Stimulated activated CD4-positive, alpha-beta T cell treated with anti-CD3 and anti-CD28 coated beads, Interleukin-4, amount 100 ng/mL, for 1 hour (primary cell): ENCODE measurements at places on chromosomes 5 and 9.

- no peak for DNase-seq
Measured at GRCh38 chr5:77629509-77630113, 8.9 kb downstream of the OTP start.

- DNase-seq = no peak
Measured at GRCh38 chr5:54221135-54221534, 89.2 kb downstream of the ARL15 start.

DNA sequence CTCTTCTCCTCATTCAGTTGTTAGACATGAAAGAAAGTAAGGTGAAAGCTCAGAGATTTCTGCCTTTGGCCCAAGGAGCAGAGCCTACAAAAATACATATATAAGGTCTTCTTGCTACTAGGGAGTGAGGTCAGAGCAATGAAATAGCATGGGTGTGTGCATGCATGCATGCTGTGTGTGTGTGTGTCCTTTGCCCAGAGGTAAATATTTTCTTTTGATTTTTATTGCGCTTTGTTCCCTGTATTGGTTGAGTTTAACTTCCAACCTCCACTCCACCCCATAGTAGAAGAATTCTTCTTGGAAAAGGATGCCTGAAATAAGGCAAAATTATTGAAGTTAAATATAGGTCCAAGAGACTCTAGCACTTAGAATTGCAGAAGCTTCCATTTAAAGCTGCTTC lies 248.0 kb upstream of the PTGER4 start:
- no peak for DNase-seq

- no peak for DNase-seq
Measured at GRCh38 chr5:138349852-138350562, 2.5 kb upstream of the KDM3B start.

DNA sequence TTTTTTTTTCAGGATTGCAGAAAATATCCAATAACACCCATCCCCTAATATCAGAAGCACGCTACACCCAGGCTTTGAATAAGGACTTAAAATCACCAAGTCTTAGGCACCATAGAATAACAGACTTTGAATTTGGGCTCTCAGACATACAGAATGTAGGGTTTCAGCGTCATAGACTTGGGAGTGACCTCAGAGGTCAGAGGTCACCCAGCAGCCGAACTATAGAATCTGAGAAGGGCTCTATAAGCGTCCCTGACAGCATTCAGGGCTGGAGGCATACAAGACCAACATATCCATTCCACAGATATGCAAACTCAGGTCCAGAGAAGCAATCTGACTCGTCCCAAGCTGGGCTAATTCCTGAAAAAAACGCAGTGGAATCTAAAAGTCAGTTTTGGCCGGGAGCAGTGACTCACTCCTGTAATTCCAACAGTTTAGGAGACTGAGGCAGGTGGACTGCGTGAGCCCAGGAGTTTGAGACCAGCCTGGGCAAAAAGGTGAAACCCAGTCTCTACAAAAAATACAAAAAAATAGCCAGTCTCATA lies 34.7 kb downstream of the SLC6A7 start:
- DNase-seq = no peak

DNA sequence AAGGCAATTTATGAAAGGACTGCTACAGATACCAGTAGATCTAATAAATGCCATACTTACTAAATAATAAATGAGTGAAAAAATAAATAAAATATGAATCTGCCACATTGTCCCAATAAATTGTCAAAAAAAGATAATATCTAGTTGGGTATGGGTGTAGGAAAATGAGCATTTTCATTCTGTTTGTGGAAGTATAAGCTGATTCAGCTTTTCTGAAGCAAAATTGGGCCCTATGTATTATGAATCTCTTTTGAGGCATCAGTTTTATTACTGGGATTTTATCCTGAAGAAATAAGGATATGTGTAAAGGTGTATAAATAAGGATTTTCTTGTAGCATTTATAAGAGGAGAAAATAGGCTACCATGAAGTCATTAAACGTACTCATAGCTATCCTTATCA lies 46.1 kb downstream of the CAVIN4 start:
- DNase-seq = no peak

DNA sequence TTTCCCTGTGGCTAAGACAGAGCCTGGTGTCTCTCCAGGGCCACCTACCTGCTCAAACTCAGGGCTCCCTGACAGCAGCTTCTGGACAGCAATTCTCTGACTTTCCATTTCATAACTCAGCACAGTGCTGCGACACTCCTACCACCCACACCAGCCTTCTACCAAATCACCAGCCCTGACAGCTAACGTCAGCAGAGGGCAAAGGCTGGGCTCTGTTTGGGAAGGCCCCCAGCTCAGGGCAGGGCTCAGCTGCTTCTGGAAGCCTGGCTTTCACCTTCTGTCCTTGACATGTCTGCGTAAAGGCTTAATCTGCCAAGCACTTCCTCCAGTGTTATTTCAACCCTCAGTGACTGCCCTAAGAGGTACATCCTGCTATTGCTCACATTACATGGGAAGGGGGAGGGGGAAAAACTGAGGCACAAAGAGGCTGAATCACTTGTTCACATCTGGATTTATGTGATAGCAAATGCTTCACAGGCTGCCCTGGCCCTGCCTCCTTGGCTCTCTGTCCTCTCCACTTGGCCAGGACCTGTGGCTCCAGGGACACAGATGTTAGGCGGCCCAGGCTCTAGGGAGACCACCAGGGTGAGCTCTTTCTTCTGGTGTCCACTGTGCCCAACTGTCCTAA lies 102.5 kb upstream of the PANK3 start:
- no peak for DNase-seq
